ENCODE measurements at places on chromosomes 3 and 15.

DNA sequence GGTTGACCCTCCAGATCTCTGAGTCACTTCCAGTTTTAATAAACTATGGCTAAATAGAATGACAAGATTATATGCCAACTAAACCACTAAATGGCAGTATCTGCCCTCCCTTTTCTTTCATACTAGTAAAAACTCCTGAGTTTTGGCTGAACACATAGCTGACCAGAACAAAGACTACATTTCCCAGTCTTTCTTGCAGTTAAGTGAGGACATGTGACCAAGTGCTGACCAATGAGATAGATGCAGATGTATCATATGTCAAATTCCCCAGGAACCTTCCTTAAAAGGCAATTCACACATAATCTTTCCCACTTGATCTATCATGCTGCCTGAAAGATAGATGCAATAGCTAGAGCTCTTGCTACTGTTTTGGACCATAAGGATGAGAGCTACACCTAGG lies 191.3 kb downstream of the SHOX2 start:
- DNase-seq: no peak

DNA sequence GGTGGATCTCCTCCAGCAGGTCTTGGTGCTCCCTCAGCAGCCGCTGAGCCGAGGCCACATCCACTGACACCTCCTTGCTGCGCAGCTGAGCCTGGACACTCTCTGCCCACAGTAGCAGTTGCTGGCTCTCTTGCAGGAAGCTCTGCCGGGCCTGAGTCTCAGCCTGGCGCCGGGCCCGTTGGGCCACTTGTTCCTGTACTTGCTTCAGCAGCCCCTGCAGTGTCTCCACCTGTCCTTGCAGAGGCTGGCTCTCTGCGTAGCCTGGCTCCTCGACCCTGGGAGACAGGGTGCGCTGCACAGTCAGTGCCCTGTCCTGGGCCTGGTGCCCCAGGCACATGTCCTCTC lies 15.5 kb downstream of the SPTBN5 start:
- DNase-seq: no peak

DNA sequence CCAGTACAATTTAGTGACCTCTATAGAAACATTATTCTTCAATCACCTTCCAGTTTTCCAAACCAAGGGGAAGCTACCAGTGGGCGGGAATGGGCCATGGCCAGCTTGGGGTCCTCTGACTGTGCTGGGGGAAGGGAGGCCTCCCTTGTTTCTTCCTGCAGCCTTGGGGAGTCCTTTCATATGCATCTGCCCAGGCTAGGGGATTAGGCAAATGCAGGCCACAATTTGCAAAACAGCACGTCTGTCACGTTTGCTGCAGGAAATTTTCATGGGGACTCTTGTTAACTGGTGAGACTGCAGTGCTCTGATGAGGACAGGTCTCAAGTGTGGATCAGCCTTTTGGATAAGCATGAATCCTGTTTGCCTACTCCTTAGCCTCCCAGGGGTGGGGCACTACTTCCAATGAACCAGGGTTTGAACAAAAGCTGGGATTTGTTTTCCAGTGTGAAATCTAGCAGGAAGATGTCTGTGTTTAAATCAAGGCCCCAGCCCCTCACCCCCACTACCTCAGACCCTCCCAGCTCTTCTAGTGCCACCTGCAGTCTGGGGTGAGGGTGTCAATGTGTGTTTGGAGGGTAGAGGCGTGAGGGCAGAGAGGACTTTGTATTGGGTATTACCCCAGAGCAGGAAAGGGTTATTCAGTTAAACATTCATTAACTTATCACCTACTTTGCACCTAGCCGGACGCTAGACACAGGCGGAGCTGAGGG lies 219.9 kb downstream of the OPA1 start:
- no peak for DNase-seq

GRCh38 chr3:101829874-101830273 lies 19.4 kb upstream of the NFKBIZ start:
- DNase-seq: no peak
